ENCODE measurements at places on chromosomes 1 and 21. TPM values are rescaled to one million over a fixed set of nuclear protein-coding genes. Genes with fewer than 3 reads are reported as not detected.

The PLPPR5 gene
- not detected for polyA plus RNA-seq

The TACSTD2 gene
- polyA plus RNA-seq: not detected

The LYPD8 gene
- not detected for polyA plus RNA-seq

The KCNQ4 gene
- not detected for polyA plus RNA-seq

The NECAP2 gene
- polyA plus RNA-seq: 103 TPM

The TRIM63 gene
- polyA plus RNA-seq: not detected

The CA6 gene
- polyA plus RNA-seq: not detected

The PADI1 gene
- not detected for polyA plus RNA-seq

The PLEKHN1 gene
- polyA plus RNA-seq: not detected

The OPRD1 gene
- polyA plus RNA-seq: 0.05 TPM

The PPFIA4 gene
- polyA plus RNA-seq: not detected

The FOXD3 gene
- polyA plus RNA-seq: not detected

The DISP3 gene
- 0.09 TPM for polyA plus RNA-seq

The RIMKLA gene
- polyA plus RNA-seq: not detected

The GPR3 gene
- polyA plus RNA-seq: 0.12 TPM

The C1orf87 gene
- not detected for polyA plus RNA-seq

The RAB42 gene
- polyA plus RNA-seq: 0.53 TPM

The SYPL2 gene
- not detected for polyA plus RNA-seq

The LHX8 gene
- not detected for polyA plus RNA-seq

The TSTD1 gene
- polyA plus RNA-seq: 666 TPM

The MFAP2 gene
- polyA plus RNA-seq: not detected

The SPRR1A gene
- polyA plus RNA-seq: not detected

The GRHL3 gene
- not detected for polyA plus RNA-seq

The OR14K1 gene
- not detected for polyA plus RNA-seq

The EVA1C gene
- 0.47 TPM for polyA plus RNA-seq

The IGFN1 gene
- polyA plus RNA-seq: not detected

The RGS13 gene
- polyA plus RNA-seq: not detected

The INTS7 gene
- 12.3 TPM for polyA plus RNA-seq

The TEX38 gene
- not detected for polyA plus RNA-seq

The RHOU gene
- polyA plus RNA-seq: not detected

The PRAMEF4 gene
- not detected for polyA plus RNA-seq

The ZSWIM5 gene
- not detected for polyA plus RNA-seq

The FCMR gene
- 1,550 TPM for polyA plus RNA-seq

The FBXO42 gene
- polyA plus RNA-seq: 17.9 TPM

The CLCA1 gene
- polyA plus RNA-seq: not detected

The SERBP1 gene
- 126 TPM for polyA plus RNA-seq

The GIPC2 gene
- not detected for polyA plus RNA-seq

The CDCA8 gene
- polyA plus RNA-seq: 1.6 TPM
